Activated T-helper 17 cell treated with anti-CD3 and anti-CD28 coated beads, Interleukin-2, amount 50 U/mL, for 72 hours (primary cell): ENCODE measurements at places on chromosomes 4 and X.

GRCh38 chrX:53442322-53442631, 8.1 kb upstream of the HSD17B10 start:
- ATAC-seq: no peak

DNA sequence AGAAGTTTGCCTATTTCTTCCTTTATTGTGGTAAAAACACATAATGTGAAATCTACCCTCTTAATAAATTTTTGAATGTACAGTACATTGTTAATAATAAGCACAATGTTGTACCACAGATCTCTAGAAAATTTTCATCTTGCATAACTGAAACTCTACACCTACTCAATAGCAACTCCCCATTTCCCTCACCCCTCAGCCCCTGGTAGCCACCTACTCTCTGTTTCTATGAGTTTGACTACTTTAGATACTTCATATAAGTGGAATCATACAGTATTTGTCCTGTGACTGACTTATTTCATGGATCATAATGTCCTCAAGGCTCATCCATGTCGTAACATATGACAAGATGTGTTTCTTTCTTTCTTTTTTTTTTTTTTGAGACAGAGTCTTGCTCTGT, 446.4 kb downstream of the RPA4 start:
- peak; percentile 55 for ATAC-seq

DNA sequence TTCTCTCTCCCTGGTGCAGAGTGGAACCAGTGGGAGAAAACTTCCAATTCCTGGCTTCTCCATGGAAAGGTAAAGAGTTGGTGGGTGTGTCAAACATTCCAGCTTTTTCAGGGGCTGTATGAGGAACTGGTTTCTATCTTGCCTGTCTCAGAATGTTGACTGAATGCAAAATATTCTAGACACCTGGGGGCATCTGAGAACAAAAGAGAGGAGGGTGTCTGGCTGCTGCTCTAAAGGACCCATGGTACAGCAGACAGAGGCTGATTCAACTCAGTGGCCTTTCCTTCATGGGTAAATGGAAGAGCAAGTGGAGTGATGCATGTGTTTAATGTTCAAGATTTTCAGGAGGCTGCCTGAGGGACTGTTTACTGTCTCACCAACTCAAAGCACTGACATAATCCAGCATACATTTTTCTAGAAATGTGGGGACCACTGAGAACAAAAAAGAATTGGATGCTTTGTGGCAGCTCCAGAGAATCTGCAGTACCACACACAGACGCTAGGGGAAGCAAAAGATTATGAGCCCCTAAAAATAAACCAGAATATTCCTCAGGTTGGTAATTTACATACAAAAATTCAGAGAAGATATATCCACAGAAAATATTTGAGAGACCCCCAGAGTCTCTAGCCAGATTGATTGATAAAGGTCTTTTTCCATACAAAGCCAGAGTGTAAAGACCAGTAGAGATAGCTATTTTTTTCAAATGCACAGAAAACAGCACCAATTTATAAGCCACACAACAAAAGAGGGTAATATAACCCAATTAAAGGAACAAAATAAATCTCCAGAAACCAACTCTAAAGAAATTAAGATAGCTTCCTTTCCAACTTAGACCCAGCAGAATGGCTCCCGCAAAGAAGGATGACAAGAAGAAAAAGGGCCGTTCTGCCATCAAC, 48.0 kb upstream of the STARD8 start:
- no peak for ATAC-seq

DNA sequence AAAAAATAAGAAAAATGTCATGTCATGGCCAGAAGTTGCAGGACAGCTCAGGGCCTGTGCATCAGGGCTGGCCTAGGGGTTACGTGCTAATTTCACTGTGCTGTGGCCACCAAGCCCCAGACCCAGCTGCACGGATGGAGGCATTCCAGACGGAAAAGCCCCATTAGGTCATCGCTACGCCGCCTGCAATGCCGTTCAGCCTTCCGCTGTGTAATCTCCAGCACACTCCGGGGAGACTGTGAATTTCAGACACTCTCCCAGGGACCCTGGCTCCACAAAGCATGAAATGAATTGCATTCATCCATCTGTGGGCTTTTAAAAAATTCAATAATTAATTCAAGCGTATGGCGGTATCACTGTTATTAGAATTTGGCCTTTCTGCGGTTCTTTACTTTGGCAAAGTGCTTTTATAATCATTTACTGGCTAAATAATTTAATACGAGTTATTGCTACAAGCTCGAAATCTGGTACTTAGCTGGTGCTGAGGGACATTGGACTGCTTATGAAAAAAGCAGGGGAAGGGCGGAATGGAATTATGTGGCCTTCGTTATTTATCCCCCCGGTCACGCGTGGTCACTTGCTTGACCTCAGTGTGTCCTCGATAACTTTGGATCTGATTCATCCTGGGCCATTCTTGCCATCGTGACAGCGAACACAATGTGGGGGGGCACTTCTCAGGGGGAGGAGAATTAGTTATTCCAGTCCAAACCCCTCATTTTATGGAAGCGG, 9.0 kb upstream of the NSG1 start:
- no peak for ATAC-seq

DNA sequence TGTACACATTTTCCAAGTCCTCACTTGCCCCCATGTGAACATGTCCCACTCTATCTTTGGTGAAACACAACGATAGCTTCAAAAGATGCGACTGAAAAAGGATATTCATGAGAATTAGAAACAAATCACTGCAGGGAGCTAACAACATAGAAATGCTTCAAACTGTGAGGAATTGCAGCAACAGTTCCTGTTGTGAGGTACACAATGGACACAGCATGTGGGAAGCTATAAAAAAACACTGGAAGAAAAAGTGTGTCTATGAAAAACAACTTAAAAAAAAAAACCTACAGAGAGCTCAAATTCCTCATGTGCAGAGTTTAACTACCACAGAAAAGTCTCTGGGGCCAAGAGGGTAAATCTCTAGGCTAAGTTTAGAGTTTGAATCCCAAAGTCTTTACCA, 51.6 kb upstream of the BLTP1 start:
- ATAC-seq: no peak

- no peak for ATAC-seq
Measured at GRCh38 chr4:184329235-184329634, 111.6 kb upstream of the ENPP6 start.

- no peak for ATAC-seq
Measured at GRCh38 chr4:11418610-11419009, 10.1 kb downstream of the HS3ST1 start.

DNA sequence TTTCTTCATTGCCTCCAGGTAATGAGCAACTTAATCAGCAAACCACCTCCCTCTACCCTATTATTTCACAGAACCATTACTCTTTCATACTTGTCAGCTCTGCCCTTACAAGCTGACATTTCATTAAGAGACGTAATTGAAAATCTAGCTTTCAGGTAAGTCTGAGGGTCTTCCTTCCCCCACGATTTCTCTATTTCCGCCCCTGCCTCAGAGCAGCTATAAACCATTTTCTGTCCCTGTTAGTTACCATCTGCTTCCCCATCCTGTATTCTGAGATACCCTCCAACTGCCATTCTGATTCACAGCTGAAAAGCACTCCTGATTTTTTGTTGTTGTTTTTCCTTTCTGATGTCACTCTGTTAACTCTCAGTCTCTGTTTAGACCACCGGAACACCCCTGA, 37.1 kb downstream of the SH3RF1 start:
- ATAC-seq: no peak

DNA sequence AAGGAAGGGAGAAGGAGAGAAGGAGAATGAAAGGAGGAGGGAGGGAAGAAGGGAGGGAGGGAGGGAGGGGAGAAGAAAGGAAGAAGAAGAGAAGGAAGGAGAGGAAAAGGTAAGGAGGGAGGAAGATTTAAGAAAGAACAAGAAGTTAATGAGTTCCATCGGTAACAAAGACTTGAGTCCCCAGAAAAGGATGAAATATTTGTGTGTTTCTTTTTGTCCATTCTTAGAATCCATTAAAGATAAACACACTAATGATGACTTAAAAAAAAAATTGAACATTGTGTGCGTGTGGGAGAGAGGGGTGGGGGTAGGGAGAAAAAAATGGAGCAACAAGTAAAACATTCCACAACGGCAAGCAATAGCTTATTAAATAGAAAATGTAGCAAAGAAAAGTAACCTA, 131.4 kb downstream of the THOC2 start:
- no peak for ATAC-seq

DNA sequence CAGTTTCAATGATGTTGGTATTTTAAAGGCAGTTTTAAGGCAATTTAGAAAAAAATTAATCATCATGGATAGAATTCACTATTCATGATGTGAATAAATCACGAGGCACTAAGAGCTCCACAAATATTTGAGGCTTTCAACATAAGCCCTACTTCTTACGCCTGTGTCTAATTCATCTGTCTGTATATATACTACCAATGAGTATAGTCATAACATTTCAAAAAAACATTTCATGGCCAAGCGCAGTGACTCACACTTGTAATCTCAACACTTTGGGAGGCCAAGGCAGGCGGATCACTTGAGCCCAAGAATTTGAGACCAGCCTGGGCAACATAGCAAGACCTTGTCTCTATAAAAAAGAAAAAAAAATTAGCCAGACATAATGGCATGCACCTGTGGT, 56.5 kb downstream of the FBXL5 start:
- ATAC-seq: no peak

DNA sequence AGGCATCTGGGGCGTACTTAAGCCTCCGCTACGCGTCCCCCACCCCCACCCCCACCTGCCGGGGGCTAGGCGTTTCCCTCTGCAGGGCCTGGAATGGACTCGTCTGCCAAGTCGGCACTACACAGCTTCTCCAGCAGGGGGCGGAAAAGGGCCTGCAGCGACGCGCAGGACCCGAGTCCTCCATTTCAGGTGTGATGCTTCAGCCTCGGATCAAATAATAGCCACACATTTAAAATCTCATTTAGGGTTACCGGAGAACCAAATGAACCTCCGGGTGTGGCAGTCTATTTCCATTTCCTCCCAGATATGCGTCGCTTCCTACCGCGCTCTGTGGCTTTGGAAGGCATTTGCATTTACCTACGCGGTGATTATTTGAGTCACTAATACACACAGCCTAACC, 2.9 kb downstream of the PAK3 start:
- ATAC-seq: peak; percentile 71

DNA sequence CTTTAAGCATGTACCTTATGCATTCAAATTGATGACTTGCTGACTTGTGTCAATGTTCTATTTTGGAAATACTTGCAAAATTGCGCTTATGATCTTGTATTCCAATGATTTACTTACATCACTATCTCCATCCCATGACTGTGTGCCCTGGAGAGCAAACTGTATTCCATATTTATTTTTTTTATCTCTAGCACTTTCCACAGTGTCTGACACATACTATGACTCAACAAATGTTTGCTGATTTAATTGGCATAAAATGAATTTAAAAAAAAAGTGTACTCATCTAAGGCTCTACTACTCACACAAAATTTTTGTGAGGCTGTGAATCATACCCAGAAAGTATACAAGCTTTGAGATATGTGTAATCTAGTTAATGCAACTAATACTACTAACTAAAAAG, 1066.8 kb upstream of the ADGRL3 start:
- no peak for ATAC-seq

DNA sequence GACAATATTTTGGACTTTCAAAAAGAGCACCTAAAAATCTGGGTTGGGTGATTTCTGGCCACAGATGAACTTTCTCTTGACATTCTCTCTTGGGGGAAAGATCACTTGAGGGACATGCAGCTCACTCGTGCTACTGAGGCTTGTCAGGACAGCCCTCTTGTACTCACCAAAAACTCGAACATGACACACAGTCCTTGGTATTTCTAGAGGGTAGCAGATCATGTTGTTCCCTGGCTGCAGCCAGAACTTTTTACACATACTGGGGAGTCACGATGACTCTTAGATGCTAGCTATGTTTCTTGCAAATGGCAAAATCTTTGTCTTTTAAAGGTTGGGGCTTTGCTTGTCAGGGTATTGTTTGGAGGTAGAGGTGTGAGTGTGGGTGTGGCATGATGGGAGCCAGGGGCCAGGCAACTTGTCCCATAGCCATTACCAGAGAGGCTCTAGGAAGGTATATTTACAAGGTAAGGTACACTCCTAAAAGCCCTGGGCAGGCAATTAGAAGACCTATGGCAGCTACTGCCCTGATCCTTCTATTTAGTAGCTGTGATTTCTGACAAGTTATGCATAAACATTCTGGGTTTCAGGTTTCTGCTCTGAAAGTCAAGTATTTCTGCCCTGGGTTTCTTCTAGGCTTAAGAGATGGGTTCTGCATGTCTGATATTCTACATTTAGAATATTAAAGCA, 241.7 kb upstream of the TLL1 start:
- no peak for ATAC-seq

GRCh38 chr4:70613306-70614183, 15.0 kb upstream of the ENAM start:
- peak; percentile 39 for ATAC-seq

DNA sequence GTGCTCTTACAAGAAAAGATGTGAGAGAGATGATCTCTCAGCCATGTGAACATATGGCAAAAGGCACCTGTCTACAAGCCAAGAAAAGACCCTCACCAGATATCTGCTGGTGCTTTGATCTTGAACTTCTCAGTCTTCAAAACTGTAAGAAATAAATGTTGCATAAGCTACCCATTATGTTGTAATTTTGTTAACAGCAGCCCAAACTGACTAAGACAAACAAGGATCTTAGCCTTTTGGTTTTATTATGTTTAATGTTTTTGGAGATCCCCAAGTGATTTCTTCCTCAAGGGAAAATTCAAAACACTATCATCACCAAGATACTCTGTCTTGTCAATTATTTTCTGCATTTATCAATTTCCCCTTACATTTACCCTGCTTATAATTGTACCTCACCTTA, 21.8 kb upstream of the CCNI start:
- no peak for ATAC-seq

DNA sequence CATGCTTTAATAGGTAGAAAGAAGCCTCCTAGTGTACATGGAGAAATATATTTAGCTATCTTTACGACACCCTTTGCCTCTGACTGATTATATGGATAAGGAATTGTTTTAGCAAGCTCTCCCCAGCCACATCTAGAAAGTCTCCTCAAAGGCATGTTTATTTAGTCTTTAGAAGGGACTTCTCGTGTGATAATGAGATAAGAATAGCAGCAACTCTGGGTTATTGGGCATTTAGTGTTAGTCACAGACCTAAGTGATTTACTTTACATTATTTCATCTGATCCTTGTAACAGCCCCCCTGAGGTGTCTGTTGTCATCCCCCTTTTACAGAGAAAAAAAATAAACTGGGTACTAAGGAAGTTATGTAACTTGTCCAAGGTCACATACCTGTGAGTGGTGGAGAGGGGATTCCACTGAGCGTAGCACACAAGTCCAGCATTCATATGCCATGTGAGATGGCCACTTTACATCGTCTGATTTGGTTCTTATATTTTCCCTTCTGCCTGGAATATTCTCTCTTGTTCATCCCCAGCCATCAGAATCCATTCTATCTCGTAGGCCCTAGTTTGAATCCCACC, 77.7 kb downstream of the TSPAN7 start:
- no peak for ATAC-seq

DNA sequence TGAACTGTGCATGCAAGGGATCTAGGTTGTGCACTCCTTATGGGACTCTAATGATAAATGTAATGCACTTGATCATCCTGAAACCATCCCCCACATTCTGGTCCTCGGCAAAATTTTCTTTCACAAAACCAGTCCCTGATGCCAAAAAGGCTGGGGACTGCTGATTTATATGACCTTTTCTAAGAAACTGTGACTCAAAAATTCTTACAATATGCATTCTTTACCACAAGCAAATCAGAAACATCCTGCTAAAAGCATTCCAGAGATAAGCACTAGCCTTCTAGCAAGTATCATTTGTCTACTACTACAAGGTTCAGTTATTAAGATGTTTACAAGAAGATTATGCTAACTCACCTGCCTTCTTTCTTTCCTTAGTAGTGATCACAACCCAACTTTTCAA, 166.5 kb upstream of the PCDH7 start:
- no peak for ATAC-seq

GRCh38 chrX:17828171-17828570, 32.9 kb downstream of the RAI2 start:
- no peak for ATAC-seq
